Activated naive CD4-positive, alpha-beta T cell treated with anti-CD3 and anti-CD28 coated beads, Interleukin-2, amount 10 ng/mL, durations not matched to agents 7 days and 5 days (primary cell): ENCODE measurements at places on chromosomes 1 and 21.

DNA sequence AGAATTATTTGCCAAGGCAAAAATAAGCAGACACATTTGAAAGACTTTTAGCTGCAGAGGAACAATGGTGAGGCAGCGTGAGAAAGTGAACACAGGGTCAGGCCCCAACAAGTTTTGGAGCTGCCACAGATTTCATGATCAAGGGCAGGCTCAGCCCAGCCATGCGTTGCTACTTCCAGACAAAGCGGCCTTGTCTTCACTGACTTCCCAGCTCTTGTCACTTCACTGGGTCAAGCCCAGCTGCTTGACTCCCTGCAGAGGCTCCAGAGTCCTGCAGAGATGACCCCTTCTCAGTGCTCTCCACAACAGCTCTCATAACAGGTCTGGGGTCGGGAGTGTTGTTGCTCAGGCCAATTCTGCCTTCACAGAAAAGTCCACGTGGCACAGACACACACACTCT lies 35.8 kb downstream of the HHAT start:
- no peak for DNase-seq

DNA sequence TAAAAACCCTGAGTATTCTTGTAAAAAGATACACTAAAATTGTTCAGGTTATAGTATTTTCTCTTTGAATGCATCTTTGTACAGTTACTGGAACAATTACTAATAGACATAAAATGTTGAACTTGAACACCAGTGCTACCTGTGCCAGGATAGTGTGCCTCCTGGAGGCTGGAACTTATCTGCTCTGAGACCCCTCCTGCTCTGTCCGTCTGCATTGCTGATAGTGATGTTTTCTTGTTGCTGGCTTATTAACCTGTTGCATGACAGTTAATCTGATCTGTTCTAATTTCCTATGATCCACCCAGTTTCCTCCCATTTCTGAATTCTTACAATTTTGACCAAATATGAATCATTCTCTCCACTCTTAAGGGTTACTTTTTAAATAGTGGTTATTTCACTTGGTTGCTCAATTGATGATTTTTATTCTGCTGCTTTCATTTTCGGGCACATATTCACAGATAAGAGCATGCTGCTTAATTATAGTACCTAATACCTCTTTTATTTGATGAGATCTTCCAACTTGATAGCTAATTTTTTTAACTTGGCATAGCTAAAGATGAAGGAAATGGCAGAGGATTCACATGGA lies 101.4 kb downstream of the CC2D1B start:
- no peak for DNase-seq

DNA sequence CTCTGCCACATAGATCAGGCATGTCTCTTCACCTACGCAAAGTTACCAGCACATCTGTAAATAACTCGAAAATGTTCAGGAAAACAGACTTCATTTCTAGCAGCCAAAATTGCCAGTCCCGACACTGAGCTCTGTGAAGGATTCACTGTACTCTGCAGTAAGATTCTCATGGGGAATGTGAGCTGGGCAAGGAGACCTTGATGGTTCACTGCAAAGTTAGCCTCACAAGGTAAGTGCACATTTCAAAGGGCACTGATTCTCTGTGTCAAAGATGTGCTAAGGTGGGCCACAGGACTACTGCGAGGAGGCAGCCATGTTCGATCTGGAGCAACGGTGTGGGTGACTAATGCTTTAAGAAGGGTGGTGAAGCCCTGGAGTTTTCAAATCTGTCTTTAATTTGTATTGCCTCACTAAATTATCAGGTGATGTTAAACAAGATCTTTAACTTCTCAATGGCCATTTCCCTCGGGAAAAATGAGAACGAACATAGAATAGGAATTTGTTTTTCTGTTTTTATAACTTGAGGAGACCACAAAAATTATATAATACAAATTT lies 25.2 kb downstream of the STPG1 start:
- DNase-seq, result no peak

DNA sequence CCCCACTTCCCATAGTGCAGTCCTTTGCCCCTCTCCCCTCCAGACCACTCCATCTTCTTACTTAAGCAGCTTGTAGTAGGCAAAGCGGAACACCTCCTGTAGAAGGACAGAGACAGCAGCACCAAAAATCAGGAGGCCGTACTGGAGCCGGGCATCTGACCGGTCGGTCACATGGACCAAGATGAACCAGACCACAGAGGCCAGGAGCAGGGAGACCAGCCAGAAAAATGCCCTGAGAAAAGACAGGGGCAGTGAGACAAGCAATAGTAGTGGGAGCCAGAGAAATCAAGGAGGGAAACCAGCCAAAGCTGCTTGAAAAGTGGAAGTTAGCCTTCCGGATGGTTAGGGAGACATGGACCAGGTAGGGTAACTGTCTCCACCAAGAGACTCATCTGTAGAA lies 920 bp downstream of the APH1A start:
- no peak for DNase-seq

- no peak for DNase-seq
Measured at GRCh38 chr1:22245100-22245650, 102.3 kb upstream of the WNT4 start.

DNA sequence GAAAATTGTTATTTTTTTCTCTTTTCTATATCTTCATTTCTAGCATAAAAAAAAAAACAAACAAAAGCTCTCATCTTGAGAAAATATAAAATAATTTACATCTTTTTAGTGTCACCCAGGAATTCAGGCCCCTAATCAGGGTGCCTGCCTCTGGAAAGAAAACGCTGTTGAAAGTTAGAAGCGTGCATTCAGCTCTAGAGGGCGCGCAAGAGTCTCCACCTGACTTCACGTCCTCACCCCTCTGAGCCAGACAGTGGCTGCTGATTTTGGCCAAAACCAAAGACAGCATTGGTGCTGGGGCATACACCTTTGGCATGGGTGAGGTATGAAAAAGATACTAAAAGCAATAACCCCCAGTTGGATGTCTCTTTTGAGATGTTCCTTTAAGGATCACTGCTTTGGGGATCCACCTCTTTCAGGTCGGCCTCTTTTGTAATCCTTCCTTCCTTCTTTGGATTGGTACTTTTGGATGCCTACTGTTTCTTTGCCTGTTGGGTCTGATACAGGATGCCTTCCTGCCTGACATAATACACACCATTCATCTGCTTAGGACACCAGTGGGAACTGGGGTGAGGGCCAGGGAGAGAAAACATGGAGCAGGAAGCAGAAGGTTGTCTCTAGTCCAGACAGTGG lies 77.6 kb upstream of the CHRM3 start:
- peak; percentile 40 for DNase-seq

DNA sequence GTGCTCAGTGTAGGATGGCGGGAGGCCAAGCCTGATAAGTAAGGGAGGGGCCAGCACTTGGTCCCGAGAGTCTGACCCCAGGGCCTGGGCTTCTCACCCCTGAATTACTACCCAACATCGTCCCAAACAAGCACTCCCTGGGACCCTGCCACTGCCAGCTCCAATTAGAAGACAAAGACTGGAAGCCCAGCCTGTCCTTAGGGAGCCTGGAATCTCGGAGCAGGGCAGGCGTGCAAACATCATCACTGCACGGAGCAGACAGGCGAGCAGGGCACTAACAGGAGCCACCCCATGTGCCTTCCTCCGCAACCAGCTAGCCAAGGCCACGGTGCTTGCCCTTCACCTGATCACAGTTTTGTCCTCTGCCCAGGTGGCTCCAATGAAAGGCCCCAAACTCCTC lies 23.2 kb downstream of the KCNAB2 start:
- DNase-seq, result no peak

DNA sequence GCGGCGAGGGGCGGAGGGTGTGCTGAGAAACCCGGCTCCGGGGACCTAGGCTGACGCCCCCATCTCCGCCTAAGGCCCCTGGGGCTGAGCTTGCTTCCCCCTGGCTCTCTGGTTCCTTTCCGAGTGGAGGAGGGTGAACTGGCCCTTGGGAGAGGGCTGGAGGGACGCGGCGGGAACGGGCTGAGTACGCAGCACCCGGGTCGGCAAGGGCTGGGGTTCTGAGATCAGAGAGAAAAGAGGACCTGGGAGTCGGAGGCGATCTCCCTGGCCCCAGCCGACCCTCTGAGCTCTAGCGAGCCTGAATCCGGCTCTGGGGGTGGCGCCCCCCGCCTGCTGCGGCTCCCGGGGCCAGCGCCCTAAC lies 270.8 kb downstream of the FOXD2 start:
- no peak for DNase-seq

DNA sequence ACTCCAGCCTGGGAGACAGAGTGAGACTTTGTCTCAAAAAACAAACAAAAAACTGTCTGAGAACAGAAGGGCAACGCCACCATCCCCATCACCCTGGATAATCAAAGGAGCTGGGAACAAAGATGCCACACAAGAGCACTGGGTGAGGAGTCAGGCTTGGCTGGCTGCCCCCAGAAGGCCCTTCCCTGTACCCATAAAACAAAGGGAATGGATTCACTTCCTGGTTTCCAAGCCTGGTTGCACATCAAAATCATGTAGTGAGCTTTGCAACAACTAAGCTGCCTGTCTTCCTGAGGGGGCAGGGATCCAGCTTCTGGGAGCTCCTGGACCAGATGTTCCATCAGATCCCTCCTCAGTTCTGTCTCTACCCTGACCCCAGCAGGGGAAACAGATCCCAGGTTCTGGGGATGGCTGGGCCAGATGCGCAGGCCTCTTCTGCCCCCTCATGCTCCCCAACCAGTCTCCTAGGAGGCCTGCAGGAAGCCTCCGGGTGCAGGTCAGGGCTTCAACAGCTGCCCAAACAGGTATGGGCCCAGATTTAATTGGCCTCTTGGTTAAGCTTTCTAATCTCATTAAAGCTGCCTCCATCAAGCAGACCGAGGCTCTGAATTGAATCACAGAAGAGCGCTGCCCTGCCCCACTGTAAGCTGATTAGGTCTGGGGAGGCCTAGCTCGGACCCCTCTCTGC lies 97.8 kb downstream of the MRPL37 start:
- DNase-seq, result no peak

- no peak for DNase-seq
Measured at GRCh38 chr1:40870135-40870728, 8.1 kb upstream of the CITED4 start.

GRCh38 chr1:66506393-66506687 lies 27.6 kb upstream of the SGIP1 start:
- DNase-seq, result no peak

DNA sequence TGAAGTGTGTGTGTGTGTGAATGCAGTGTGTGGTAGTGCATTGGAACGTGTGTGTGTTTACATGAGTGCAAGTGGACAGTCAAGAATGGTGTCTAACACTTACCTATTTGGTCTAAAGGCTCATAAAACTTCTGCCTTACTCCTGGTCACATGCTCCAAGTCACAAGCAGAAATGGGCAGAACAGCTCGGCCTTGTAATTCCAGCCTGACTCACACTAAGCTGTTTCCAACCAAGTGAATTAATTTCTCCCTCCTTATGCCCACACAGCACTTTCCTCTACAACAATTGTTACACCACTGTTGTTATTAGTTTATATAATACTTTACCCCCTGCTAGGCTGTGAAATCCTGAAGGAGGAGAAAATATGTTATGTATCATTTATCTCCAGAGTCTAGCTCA lies 43.8 kb downstream of the DDR2 start:
- DNase-seq, result no peak

- peak; percentile 53 for DNase-seq
Measured at GRCh38 chr1:205680073-205680851, at the start of gene SLC45A3. Gene SLC45A3, minus strand, starts transcription at chr1:205680509. Its CDS starts 15,853 bp downstream, at chr1:205664656.

DNA sequence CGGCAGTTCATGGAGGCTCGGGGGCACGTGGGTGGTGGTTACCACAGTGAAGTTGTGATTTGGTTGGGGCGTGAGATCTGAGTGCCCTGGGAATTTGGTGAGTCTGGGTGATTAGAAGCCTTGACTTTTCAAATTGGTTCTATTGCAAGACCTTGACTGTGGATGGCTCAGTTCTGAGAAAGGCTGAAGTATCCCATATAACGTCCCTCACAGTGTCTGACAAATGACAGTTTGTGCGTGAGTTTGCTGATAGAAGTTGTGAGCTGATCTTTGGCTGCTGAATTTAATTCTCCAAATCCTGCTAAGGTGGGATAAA lies 549 bp downstream of the MSH4 start:
- DNase-seq, result no peak

GRCh38 chr1:84223751-84224432 lies 77.6 kb upstream of the SAMD13 start:
- DNase-seq, result no peak

- DNase-seq, result no peak
Measured at GRCh38 chr1:44239331-44239960, 26.2 kb downstream of the DMAP1 start.

DNA sequence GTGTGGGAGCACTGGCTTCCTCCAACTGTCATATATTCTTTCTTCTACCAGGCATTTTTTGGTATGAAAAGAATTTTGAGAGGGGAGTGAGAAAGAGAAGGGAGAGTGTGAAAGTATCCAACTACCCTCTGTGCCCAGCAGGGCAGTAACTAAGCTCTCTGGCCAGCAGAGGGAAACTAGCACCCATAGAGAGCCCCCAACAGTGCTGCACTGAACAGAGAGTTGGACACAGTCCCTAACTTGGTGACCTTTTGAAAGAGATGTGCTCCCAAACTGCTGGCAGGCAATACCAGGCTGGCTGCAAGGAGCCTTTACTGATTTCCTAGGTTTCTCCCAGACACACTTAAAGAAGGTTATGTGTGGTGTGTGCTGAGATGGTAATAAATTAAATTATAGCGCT lies 118.8 kb upstream of the PBX1 start:
- no peak for DNase-seq

DNA sequence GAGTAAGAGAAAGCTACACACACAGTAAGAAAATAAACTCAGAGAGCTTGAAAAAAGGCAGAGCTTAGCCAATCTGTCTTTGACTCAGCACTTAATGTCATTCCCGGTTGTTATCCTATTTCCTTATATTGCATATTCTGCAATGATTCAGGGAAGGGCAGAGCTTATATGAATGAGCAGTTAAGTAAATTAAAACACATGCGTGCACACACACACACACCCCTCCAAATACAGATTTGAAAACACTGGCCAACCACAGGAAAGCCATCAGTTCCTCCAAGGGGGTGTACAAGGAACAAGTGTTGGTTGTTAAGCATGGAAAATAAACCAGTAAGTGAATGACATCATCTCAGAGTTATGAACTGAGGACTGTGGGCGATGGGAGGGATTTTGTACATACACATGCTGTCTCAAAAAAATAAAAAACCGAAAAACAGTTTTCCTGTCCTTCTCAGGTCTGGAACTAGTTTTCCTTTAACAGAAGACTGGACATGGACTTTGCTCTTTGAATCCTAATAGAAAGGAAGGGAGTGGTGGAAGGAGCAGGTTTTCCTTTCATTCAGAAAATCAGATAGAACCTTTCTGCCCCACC lies 1.0 kb downstream of the IQGAP3 start:
- no peak for DNase-seq

DNA sequence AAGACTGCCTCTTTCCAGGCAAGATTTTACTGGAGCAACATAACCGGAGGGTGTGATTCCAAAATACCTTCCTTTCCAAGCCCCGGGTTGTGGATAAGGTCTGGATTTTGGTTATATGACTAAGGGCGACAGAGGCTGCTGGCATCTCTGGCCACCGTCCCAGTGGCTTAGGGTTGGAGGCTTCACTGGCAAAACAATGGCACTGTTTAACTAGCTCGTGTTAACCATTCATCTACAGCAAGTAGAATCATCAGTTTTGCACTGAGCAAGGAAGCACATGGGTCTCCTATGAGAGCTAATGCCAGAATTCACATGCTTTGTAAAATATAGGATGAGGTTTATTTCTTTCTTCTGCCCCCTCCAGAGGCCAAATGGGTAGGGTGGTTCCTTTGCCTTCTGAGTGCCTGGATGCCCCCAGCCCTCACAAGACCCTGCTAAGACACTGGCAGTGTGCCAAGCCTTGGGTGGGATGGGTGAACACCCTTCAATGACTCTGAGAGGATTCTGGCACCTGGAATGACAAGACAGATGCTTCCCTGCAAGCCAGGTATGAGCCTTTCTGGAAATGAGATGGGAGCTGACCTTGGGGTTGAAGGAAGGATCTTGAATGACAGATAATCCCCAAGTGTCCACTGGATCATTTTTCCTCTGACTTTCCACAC lies 36.8 kb downstream of the DHCR24 start:
- DNase-seq, result no peak
